ENCODE measurements at places on chromosomes 11 and 22.

GRCh38 chr11:69292221-69292648 is 1.7 kb upstream of the MYEOV start:
- DNase-seq = peak; percentile 27

GRCh38 chr22:20647586-20648305 is 126.2 kb upstream of the SERPIND1 start:
- no peak for DNase-seq

- peak; percentile 76 for DNase-seq
These were observed 4.4 kb upstream of the PRR5 start for GRCh38 chr22:44697423-44698141.

- DNase-seq = no peak
These were observed 66.1 kb downstream of the SCN3B start for GRCh38 chr11:123588117-123588863.

DNA sequence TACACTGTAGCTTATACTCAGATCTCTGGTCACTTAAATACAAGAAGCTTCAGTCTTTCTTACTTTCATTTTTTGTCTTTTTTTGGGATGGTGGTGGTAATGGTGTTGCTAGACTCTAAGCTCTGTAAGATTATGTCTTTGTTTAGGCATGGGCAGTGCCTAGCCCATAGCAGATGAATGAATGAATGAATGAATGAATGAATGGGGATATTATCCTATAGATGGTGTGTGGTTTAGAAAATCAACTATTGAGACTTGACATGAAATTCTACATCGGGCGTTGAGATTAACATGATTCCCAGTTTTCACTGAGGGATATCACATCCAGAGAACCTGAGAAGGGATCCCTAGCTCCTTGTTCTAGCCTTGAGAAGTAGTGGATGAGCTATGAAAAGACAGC is 9.8 kb upstream of the CKAP5 start:
- DNase-seq = no peak

All from activated T-helper 1 cell treated with anti-CD3 and anti-CD28 coated beads, Interleukin-12 subunit alpha, Interleukin-12 subunit beta, Interleukin-2, Interleukin-4 antibody, amounts not matched to agents 30 ng/mL and 10 ng/mL and 1 ng/mL, durations not matched to agents 14 hours and 24 hours and 36 hours (primary cell).